ENCODE measurements at places on chromosomes 7 and 10. TPM values are rescaled to one million over a fixed set of nuclear protein-coding genes. Genes with fewer than 3 reads are reported as not detected.

MNX1 gene
- polyA plus RNA-seq, result 1.4 TPM

TDRD1 gene
- polyA plus RNA-seq, result not detected

C7orf57 gene
- polyA plus RNA-seq, result not detected

- DNase-seq, result no peak
Measured at GRCh38 chr7:138705167-138705566, 4.0 kb upstream of the SVOPL start.

DNA sequence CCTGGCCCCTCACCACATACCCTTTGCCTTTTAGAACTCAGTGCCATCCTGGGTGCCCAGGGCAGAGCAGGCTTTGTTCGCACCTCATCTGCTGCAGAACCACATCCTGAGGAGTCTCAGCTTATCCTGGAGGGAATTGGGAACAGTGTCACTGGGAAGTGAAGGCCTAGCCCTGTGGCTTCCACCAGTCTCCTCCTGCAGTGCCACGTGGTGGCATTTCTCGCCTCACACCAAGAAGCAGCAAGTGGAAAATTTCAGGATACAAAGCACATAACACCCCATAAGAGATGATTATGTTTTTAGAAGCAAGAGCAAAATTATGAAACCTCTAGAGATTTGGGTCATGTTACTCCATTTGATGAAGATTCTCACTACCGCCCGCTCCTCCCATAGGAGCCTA is 26.8 kb downstream of the UBE2D4 start:
- no peak for DNase-seq

GRCh38 chr7:37443627-37444026 is 5.0 kb downstream of the ELMO1 start:
- no peak for DNase-seq

- no peak for DNase-seq
Measured at GRCh38 chr10:68175949-68176348, 56.0 kb downstream of the ATOH7 start.

- no peak for DNase-seq
Measured at GRCh38 chr7:2019461-2019710, 213.4 kb downstream of the MAD1L1 start.

Measured in hepatocyte (in vitro differentiated cells).